ENCODE measurements at places on chromosomes 11 and 22.

- no peak for DNase-seq
These were observed 415.9 kb upstream of the CADM1 start for GRCh38 chr11:115920092-115920461.

- no peak for DNase-seq
These were observed 400.9 kb downstream of the BRD1 start for GRCh38 chr22:49426618-49427266.

DNA sequence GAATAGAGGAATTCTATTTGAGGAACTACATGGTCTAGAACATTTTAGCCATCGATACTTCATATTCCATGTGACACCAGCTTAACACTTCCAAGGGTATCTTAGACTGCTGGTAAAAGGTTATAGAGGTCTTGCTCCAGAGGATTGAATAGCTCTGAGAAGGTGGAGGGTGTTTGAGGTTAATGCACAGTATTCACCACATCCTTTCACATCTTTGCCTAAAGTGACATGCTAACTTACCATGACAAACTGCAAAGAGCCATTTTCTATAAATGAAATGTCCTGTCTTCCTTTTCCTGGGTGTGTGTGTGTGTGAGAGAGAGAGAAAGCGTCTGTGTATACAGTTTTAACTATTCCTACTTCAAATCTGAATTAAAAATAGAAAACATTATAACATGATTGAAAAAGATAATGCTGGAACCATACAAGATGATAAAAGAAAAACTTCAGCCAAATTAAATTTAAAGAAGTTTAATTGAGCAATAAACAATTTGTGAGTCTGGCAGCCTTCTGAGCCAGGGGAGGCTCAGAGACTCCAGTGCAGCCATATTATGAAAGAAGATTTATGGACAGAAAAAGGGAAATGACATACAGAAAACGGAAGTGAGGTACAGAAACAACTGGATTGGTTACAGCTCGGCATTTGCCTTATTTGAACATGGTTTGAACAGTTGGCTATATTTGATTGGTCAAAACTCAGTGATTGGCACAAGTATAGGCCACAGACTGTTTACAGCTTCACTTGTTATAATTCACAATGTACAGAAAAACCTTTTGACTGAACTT, 320.9 kb upstream of the CCDC179 start:
- no peak for DNase-seq

DNA sequence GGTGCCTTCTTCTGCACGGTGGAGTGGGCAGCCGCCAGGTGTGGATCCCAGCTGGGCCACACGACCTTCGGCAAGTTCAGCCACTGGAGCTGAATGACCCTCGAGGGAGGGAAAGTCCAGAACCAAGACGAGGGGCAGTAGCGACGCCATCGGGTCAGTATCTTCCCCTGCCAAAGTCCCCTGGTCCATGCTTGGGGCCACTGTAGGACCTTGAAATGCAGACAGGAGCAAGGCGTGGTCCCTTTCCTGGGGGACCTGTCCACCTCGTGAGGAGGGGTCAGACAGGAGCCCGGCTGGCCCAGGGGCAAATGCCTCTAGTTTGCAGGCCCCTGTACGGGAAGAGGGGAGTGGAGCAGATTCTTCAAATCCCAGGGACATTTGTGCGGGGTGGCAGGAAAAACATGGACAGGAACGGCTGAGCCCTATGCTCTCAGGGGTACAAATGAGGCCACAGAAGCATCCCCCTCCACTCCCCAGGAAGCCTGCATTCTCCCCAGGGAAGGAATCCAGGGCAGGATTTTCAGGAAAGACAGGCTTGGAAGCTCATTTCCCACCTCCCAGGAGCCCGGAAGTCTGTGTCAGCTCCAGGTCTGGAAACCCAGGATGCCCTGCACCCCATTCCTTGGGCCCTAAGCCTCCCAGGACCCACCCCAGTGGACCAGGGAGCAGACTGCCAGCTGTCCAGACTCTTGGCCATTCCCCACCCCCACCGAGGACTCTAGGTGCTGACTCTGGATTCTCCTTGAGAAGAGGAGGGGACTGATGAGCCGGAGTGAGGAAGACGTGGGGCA, 6.6 kb downstream of the SHANK2 start:
- DNase-seq = no peak

- no peak for DNase-seq
These were observed 182.0 kb upstream of the ARHGAP20 start for GRCh38 chr11:110894224-110894623.

- DNase-seq = no peak
These were observed 17.1 kb upstream of the TMPRSS13 start for GRCh38 chr11:117946156-117946841.

- DNase-seq = no peak
These were observed 554 bp upstream of the NRIP3 start for GRCh38 chr11:9004183-9004926.

- DNase-seq = no peak
These were observed 128.8 kb upstream of the SESN3 start for GRCh38 chr11:95359756-95360155.

GRCh38 chr11:104105155-104105554, 58.8 kb downstream of the PDGFD start:
- DNase-seq = no peak

- peak; percentile 84 for DNase-seq
These were observed 6.1 kb downstream of the MPZL3 start for GRCh38 chr11:118245936-118246562.

- DNase-seq = no peak
These were observed 12.2 kb downstream of the ATG16L2 start for GRCh38 chr11:72826191-72826941.

DNA sequence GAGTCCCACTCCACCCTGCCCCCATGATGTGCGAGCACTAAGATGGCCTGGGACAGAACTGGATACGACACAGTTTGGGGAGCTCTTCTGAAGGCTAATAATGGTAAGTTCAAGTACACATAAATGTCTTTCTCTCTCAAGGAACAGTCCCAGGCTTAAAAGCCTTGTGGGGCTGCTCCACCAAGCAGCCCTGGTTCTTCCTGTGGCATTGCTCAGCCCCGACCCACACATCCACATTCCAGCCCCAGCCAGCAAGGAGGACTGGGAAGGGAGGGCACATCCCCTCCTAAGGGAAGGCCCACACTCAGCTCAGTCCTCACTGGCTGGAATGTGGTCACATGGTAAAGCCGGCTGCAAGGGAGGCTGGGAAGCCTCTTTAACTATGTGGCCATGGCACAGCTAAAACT, 13.3 kb upstream of the MB start:
- DNase-seq = peak; percentile 68

DNA sequence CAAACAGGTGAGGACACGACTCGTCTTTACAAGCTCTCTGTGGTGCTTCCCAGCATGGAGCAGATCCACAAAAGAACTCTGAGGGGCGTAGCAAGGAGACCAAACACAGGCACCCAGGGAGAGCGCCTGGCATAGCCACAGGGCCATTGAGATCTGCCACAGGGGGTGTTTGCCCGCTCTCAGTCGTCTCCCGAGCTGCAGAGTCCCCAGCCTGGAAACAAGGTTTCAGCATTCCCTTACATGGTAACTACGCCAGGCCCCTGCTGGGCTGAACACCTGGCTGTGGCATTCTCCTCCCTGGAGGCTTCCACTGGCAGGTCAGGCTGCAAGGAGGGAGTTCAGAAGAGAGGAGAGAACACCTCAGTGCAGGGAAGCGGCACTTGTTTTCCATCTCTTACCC, 962.1 kb downstream of the NTM start:
- DNase-seq = no peak

DNA sequence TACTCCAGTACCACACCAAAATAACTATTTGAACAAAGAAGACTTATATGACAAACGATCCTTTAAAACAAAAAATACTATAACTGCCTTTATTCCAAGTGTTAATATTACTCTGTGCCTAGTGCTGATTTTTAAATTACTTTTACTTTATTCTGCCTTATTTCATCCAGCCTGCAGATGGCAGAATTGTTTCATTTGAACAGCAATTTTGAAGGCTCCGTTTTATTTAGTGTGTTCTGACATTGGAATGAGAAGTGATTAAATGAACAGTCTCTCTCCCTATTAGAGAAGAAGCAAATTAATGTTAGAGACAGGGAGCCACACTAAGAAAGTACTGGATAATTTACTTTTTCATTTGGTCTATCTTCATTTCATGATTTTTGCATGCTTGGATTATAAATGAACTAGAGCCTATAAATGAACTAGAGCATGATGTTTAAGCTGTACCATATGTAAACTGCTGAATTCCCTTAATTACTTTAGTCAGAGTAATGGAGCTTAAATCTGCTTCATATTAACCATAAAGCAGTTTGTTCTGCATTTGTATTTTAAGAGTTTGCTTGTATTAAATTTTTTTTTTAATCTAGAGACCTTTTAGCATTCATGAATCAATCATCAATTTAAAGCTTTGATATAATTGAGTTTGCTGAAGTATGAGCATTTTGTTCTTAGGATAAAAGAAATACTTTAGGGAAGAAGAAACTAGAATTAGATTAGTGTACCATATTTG, 9.8 kb downstream of the PDHX start:
- peak; percentile 67 for DNase-seq

DNA sequence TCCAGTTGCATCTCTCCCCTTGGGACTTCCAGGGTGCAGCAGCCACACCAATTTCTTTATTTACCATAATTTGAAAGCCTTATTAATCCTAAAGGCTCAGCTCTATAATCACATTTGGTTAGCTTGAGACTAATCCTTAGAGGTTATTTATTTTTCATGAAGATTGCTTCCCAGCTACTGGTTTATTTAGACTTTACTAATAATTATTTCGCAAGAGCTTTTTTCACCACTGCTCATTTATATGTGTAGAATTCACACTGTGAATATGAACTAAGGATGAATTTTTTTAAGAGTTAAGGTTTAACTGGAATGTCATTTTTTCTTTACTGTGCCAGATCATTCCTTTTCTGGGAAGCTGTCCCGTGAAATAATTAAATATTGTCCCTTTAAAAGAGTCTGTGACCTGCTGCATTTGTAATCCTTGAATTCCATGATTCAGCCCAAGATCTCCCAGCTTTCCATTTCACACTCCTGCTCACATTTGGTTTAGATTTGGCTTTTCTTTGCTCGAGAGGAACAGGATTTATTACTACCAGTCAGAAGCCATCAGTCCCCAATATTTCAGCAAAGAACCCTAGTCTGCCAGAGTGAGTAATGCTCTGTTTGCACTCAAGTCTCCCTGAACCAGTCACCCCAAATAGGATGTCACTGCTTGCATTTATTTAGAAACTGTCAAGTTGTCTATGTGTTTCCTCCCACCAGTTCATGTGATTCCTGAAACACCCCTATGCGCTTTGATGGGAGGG, 4.4 kb upstream of the CD44 start:
- no peak for DNase-seq

DNA sequence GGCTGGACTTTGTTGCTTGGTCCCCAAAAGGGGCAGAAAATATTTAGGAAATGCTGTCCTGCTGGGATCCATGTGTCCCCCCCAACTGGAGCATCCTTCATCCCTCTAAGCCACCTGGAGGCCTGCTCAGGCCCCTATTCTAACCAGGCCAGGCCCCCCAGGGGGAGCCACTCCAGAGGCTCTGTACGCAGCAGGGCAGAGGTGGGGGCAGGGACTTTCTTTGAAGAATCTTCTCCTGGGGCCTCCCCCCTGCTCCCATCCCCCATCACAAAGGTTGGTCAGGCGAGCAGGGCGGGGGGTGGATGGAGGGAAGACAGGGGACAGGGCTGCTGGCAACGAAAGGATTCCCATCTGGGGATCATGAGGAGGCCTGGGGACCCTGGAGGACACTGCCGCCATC, 170.8 kb downstream of the MN1 start:
- no peak for DNase-seq

GRCh38 chr11:15534266-15534665, 419.5 kb downstream of the INSC start:
- DNase-seq = no peak

DNA sequence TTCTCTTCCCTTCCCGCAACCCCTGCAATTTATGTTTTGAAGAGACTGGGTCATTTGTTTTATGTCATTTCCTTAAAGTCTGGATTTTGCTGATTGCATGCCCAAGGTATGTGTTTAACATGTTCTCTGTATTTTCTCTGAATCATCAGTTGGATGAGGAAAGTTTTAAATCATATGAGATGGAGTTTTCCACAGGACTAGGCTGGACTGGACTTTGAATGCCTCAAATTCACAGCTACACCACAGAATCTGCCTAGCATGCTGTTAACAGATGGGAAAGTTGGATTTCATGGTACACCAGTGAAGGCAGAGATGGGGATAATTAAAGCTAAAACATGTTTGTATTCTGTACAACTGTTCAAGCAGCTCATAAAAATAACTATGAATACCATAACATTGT, 62.6 kb downstream of the CWC15 start:
- DNase-seq = no peak

- no peak for DNase-seq
These were observed 5.7 kb downstream of the DIXDC1 start for GRCh38 chr11:111942829-111943228.

- no peak for DNase-seq
These were observed 82.9 kb upstream of the TBCEL start for GRCh38 chr11:120941000-120941399.

- no peak for DNase-seq
These were observed 66.2 kb upstream of the ZC3H12C start for GRCh38 chr11:110026858-110027626.

DNA sequence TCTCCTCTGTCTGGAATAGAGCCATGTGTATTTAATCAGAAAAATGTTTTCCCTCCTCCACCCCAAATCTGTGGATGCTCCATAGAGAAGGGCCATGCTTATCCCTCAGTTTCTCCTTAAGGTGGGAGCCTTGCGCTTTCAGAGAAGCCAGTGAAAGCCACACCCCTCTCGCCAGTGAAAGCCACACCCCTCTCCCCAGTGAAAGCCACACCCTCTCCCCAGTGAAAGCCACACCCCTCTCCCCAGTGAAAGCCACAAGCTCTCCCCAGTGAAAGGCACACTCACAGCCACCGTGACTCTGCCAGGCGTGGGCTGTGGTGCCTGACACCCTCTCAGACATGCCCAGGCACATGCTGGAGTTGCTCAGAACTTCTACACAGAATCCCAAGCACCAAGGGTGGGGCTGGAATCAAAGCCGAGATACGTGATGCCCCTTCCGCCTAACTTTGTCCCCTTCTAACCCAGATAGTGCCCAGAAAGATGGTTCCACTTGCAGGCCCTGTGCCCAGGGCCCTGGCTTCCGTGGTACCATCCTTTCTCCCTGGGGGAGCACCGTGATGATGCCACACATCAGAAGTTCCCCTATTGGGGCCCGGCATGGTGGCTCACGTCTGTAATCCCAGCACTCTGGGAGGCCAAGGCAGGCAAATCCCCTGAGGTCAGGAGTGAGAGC, 16.5 kb upstream of the PRR5 start:
- DNase-seq = peak; percentile 45

GRCh38 chr22:31126869-31127175, 4.1 kb downstream of the INPP5J start:
- DNase-seq = no peak

- DNase-seq = no peak
These were observed 7.8 kb upstream of the AP1B1 start for GRCh38 chr22:29396126-29396525.

GRCh38 chr22:28710576-28711191, 30.9 kb downstream of the CHEK2 start:
- DNase-seq = peak; percentile 79

- DNase-seq = peak; percentile 35
These were observed 17.9 kb downstream of the ARHGEF12 start for GRCh38 chr11:120354068-120354467.
